ENCODE measurements at places on chromosomes 5 and 9.

DNA sequence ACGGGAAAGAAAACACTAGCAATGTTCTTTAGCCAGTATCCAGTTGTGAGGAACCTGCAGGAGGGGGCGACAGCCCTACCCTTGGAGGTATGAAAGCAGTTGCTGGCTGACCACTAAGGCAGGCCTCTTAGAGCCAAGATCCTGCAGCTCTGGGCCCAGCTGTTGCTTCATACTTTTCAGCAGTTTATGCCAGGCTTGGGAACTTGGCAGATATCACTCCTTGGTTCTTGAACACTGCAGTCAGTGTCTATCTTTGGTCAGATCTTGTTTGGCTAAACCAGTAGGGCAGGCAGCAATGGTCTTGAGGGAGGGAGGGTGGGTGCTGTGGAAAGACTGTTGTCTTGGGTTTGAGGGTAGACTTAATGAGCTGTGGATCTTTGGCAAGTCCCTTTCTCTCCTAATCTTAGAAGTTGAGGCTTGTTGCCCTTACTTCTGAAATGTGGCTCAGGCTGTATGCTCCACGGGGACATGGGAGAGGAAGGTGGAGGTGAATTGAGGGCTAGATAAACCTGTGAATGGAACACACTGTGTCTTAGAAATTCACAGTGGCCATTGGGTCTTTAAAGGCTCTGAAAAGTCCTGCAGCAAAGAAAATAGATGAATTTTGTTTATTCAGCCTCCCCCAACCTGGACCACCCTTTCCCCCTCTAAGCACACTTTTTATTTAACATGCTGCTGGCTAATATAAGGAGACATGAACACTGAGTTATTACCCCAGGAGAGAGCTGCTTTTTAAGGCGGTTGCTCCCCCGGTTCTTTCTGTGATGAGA is 37.5 kb downstream of the ZNF618 start:
- no peak for DNase-seq

DNA sequence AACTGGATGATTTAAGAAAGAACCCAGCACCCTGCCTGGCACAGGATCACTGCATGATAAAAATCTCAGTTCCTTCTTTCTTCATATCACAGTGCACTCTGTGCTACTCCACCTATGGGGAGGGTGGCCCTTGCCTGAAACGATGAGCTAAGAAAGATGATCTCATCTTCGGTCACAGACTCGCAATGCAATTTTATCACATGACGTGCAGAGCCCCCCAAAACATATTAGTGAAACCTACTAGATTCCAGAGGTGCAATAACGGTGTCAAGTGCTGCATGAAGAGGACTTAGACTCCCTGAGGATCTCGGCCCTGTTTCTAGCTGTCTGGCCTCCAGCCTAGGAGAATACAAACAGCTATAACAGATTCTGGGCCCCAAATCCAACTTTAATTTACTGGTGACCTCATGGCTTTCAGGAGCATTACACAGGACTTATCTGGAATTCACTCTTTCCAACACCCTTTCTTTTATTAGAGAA is 104.0 kb downstream of the EBF1 start:
- no peak for DNase-seq

DNA sequence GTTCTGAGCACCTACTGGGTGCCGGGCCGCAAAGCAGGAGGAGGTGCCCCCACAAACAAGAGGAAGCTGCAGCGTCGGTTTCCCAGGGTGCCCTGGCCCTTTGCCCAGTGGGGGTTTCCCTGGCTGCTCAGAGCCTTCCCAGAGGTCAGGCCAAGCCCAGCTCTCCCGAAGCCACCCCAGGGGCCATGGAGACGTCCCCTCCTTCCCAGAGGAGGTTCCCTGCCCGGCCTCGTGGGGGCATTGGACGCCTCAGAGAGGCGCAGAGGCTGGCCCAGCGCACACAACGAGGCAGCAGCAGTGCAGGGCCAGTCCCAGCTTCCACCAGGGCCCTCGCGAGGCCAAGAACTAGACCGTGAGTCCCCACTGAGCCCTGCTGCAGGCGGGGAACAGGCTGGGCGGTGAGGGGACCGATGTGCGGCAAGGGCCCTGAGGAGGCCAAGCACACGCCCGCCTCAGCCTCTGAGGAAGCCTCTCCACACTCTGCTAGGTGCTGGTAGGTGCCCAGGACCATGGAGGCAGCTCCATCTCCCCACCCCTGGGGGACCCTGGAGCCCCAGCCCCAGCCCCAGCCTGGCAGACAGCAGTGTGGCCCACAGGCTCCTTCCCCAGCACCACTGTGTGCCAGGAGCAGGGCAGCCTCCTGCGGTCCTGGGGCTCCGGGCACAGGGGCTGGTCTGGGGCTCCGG is 7.0 kb downstream of the DIPK1B start:
- no peak for DNase-seq

GRCh38 chr9:129451669-129452068 is 169.2 kb downstream of the C9orf50 start:
- DNase-seq = no peak

GRCh38 chr9:116208417-116209232 is 55.0 kb downstream of the PAPPA start:
- DNase-seq = no peak

GRCh38 chr9:33453999-33454660 is 6.7 kb upstream of the AQP3 start:
- DNase-seq = no peak

GRCh38 chr5:102799017-102799416 is 43.9 kb downstream of the PAM start:
- no peak for DNase-seq

- no peak for DNase-seq
Observed at GRCh38 chr5:127930311-127930710, 153.3 kb upstream of the SLC12A2 start.

DNA sequence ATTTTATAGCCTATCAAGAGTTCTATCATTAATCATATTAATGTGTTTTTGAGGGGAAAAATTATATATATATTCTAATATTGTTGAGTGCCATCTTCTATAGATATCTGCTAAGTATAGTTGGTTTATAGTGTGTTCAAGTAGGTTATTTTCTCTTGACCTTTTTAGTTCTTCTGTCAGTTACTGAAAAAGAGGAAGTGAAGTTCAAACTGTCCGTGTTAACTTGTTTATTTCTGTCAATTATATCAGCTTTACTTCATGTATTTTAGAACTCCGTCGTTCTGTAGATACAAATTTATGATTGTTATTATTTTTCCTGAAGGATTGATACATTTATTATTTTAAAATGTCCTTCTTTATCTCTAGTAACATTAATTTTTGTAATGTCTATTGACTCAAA is 1209.1 kb downstream of the CDH12 start:
- DNase-seq = no peak

Measured in SW 1271 (cell line).